Stimulated activated CD4-positive, alpha-beta T cell treated with anti-CD3 and anti-CD28 coated beads, TNF-alpha, amount 100 ng/mL, for 1 hour (primary cell): ENCODE measurements at places on chromosomes 5 and 9.

GRCh38 chr9:136343121-136343883 lies 16.0 kb downstream of the GPSM1 start:
- no peak for DNase-seq

- no peak for DNase-seq
Measured at GRCh38 chr5:137269274-137269673, 229.9 kb downstream of the SPOCK1 start.

DNA sequence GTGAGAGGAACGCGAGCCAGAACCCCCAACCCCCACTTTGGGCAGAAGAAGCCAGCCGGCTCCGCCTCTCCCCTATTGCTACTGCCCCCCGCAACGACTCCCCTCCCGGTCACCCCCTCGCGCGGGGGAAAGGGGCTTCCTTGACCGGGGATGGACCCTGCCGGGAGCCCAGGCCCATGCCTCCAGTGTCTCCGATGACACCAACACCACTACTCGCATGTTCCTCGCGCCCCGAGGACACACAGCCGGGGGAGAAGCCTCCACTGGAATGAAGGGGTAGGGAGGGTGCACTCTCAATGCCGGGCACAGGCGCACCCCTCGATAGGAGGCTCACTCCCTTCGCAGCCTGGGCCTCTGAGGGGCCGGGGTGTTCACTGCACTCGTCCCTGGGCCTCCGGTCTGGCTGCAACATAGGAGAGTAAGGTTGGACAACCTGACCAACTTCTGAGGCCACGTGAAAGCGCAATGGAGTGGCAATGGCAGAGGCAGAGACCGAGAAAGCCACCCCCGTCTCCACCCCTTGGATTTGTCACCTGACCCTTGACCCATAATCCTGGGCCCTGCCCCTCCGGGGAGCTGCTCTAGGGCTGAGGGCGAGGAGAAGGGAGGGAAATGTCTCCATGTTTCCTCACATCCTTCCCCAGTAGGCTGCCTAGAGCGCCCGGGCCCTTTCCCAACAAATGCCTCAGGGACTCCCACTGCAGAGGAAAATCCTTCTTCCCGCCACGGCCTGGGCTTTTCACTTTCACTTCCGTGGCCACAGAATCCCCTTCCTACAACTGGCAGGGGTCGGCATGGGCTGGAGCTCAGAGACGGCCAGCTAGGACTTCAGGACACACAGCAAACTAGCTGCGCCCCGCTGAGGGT lies 1.1 kb upstream of the CNTFR start:
- DNase-seq: no peak

DNA sequence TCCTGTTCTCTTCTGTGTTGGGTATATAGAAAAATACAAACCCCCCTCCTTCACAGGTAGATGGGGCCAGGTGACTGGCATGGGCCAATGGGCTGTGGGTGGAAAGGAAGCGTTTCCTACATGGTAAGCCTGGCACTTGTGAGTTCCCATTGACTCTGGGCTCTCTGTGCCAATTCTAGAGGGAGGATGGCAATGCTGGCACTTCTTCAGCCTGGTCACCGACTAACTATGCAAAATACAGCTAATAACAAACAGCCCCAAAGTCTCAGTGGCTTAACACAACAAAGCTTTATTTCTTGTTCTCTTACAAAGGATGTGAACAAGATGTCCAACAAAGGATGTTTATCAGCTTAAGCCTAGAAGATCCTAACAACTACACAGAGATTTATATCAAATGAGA lies 258.1 kb downstream of the SYK start:
- DNase-seq: no peak

GRCh38 chr5:149633476-149634350 lies 52.4 kb downstream of the ARHGEF37 start:
- DNase-seq: no peak

- no peak for DNase-seq
Measured at GRCh38 chr5:181109489-181110013, 21.4 kb downstream of the OR2V1 start.

DNA sequence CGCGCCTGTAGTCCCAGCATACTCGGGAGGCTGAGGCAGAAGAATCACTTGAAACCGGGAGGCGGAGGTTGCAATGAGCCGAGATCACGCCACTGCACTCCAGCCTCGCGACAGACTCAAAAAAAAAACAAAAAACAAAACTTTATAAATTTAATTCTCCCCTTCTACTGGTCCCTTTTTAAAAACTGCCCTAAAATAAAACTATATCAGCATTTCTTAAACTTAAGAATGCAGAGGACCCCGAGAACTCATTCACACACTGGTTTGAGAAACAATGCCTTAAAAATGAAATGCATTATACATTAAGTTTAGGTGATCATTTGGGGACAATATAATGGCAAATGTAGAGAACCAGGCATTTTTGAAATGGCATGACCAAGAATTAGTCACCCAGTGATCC lies 2.3 kb downstream of the C5orf15 start:
- no peak for DNase-seq

- DNase-seq: no peak
Measured at GRCh38 chr5:126354858-126355731, 68.1 kb upstream of the GRAMD2B start.

- no peak for DNase-seq
Measured at GRCh38 chr5:17925276-17925675, 291.0 kb downstream of the TAF11L14 start.
